ENCODE measurements at places on chromosomes 4 and X.

DNA sequence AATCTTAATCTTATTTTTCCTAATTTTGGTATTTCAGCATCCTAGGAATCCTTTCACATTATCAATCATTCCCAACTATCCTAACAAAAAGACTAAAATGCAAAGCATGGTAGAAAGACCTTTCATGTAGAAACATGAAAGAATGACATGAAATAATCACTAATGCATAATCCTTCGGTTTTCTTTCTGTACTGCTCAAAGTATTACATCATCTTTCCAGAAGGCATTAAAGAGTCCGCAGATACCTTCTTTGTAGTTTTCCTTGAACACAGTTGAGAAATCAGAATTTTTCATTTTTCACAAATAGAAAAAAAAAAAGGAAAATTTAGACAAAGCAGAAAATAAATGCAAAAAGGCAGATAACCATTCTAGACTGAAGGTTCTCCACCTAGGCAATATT lies 11.5 kb downstream of the RCHY1 start:
- no peak for DNase-seq

- no peak for DNase-seq
Observed at GRCh38 chrX:44585866-44586265, 43.2 kb upstream of the FUNDC1 start.

DNA sequence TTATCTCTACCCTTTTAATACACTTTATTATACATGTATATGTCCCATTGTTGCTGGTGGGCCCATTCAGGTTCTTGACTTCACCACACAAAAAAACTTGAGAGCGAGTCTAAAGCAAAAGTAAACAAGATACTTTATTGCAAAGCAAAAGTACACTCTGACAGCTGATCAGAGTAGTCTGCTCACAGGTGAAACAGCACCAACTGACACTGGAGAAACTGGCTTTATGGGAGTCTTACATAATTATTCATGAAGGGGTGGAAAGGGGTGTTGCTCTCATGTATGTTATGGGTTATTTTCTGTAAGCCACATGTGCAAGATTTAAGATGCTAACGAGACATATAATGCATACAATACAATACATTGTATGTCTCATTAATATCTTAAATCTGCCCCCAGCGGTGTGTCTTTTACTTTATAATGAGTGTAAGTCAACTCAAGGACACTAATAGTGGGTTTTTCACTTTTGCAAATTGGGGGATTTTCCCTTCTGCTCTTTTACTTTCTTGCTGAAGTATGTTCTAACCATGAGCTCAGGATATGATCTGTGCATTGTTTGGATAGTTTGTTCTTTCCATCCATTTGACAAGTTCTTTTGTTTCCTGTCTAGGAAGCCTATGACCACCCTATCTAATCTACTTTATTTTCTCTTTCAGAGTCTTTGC lies 256.1 kb upstream of the ITM2A start:
- DNase-seq, result no peak

DNA sequence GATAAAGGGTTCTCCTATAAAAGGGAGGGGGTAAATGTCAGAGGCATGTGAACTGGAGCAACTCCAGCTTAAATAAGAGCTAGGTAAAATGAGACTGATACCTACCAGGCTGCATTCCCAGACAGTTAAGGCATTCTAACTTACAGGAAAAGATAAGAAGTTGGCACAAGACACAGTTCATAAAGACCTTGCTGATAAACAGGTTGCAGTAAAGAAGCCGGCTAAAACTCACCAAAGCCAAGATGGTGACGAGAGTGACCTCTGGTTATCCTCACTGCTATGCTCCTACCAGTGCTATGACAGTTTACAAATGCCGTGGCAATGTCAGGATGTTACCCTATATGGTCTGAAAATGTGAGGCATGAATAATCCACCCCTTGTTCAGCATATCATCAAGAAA lies 13.1 kb upstream of the SULT1B1 start:
- no peak for DNase-seq

- DNase-seq, result no peak
Observed at GRCh38 chr4:13452927-13453579, 31.1 kb downstream of the RAB28 start.

GRCh38 chrX:154063234-154063633 lies 34.3 kb downstream of the MECP2 start:
- DNase-seq, result peak; percentile 2

DNA sequence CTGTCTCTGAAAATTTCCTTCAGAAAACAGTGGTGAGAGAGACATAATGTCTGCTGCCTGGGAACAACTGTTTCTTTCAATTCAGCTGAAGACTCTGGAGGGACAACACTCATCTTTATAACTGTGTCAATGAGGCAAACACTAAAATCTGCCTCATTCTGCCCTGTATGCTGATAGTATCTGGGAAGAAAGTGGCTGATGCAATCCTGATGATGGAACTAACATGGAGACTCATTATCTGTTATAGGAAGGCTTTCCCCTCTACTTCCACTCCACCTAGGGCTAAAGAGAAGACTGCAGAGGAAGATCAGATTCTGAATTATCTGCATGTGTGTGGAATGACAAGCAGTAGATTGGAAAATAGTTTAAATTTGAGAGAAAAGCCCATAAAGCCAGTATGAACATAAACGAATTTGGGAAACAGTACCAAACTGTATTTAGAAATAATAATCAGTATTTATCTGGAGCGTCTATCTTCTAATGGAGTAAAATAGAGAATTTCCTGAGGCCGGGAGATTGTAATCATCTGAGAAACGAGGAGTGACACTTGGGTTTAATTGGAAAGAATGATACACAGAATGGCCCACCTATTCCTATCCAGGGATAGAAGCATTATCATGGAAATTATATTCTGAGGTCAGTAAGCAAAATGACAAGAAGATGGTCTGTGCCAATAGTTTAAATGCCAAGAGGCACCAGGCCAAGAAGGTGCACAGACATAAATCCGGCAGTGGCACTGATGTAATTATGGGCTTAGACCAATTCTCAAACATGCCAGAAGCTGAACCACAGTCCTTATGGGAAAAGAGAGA lies 85.4 kb downstream of the SHISA3 start:
- DNase-seq, result no peak

DNA sequence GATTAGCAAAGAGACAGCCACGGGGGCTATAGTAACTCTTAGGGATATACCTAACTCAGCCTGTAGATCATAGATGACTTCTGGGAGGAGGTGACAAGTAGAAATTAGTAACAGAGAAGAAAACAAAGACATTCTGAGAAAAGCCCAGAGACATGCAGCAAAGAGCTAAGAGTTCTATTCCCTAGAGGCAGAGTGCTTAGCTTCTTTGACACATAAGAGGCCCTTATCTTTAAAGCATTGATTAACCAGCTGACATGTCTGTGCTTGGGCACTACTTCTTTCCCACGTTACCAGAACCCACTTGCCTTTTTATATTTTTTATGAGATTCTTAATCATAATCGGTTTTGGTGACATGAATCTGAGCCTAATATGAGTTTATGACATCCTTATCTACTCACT lies 179.5 kb downstream of the GABRB1 start:
- no peak for DNase-seq

DNA sequence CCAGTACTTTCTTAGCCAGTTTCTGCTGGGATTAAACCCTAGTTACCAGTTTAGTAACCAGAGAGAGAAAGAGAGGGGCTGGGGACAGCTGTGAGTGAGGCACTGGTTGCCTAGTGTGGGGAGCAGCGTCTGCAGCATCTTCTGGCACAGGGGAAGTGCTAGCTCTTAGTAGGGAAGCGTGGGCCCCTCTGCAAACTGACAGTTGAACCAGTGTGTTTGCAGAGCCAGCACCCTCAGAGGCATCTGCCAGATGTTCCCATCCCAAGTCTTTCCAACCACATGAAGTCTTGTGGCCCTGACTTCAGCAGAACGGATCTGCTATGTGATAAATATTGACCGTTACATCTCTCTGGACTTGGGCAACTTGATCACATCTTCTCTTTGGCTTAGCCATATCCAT lies 15.0 kb downstream of the RBMX2 start:
- no peak for DNase-seq

GRCh38 chr4:121819216-121819965 lies 4.3 kb downstream of the CCNA2 start:
- no peak for DNase-seq

DNA sequence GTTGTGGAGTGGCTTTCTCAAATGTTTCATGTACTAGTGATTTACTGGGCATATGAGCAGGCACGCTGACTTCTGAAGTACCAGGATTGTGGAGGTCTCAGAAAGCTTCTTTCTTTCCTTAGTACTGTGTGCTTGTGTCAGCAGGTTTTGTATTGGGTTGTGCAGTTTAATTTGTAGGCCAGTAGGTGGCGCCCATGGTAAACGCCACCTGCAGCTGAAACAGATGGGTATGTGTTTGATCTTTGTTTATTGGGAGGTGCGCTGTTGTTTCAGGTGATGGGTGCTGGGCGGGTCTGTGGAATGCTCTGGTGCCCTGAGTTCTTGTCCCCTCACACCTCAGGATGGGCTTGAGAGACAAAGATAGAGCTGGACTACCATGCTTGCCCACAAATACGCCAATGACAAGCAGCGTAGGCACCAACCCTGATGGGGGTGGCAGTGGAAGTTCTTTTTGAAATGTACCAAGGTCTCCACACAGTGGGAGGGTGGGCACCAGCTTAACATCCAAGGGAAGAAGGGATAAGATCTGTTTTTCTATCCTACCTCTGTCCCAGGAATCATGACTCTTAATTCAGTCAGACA lies 141.5 kb downstream of the RPS6KA6 start:
- no peak for DNase-seq

DNA sequence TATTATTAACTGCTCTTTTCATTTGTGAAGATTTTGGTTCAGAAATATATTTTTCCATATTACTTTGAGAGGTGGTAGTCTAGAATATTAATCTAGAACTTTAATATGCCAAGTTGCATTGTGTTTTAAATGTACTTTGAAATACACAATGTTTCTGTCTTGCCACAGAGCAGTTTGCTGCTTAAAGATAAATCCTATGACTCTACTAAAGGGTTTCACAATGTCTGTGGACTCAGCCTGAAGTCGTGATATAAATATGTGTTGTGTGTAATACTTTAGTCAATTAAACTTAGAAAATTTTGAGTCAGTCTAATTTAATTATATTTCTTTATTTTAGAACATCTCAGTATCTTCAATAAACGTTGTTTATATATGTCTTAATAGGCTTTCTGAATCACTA lies 1771.7 kb upstream of the PCDH7 start:
- DNase-seq, result no peak

DNA sequence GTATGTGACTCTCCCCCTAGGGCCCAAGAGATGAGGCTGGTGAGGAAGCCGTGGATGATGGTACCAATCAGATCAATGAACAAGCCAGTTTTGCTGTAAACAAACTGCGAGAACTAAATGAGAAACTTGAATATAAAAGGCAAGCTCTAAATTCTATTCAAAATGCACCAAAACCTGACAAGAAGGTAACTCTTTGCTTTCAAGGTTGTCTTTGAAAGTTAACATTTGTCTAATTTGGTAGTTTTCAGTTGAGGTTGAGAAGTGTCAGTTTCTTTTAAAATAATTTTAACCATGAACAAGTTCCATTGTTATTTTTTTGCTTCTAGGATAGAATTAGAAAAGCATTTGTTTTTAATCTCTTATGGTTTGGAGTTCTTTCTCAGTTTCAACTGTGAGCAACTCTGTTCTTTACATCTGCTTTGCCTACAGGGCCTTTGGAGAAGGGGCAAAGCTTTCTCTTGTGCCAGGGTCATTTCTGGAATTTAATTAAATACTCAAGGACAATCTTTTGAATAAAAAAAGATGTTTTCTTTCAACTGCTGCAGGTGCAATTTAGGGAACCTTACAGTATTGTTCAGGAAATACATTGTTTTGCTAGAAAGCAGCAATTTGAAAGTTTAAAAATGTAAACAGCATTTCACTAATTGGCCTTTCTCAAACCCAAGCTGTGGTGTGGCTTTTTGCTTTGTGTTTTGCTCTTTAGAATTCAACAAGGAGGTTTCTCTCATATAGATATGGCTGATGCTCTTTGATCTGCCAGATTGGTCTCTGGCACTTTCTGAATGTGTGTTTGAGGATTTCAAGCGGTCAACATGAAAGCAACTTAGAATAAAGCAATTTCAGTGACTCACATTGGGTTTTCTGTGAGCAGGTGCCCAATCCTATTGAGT lies 62.9 kb downstream of the LRP2BP start:
- no peak for DNase-seq

GRCh38 chr4:105352826-105353225 lies 121.0 kb downstream of the PPA2 start:
- DNase-seq, result no peak

DNA sequence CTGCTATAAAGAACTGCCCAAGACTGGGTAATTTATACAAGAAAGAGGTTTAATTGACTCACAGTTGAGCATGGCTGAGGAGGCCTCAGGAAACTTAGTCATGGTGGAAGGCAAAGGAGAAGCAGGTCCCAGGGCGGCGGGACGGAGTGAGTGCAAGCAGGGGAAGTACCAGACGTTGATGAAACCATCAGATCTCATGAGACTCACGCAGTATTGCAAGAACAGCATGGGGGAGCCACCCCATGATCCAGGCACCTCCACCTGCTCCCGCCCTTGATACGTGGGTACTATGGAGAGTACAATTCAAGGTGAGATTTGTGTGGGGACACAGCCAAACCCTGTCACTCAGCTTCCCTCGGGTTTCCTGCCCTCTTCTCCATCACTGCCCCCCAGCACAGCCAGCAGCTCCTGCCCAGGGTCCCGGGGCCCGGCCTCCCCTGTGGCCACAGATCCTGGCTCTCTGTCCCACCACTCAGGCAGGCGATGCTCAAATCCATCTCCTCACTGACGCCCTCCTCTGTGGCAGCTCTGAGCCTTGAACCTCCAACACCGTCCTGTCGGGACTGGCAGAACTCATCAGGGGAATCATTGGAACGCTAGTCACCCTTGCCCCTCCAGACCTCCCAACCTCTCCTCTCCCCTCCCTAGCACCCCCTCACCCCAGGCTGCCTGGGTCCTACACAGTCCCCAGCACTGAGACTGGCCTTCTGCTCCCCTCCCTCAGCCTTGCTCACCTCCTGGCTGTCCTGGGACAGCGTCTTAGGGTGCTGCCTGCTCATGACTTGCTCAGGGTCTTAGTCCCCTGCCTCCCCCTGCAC lies 37.6 kb downstream of the FGFRL1 start:
- no peak for DNase-seq

DNA sequence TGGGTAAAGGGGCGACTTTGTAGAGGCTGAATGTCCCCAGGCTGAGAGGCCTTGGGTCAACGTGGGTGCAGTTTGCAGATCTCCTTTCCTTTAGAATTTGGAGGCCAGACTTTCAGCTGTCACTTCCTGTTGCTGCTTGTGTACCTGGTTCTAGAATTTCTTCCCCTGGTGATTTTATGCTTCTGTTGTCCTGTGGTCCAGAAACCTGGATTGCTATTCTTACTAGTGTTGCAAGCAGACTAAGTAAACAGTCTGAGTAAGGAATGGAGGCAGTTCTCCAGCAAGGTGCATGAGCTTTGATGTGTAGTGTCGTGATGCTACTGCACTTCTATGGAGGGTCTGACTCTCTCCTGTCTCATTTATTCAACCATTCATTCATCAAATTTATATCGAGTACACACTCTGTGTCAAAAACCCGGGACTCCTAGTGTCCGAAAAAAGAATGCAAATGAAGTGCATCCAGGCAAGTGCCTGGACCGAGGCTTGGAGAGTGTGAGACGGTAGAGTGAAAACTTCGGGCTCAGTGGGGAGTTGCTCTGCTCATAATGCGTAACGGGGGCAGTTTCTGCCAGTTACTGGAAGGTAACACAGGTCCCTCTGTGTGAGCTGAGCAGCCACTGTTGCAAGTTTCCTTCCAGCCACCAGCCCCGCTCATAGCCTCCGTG lies 83.3 kb downstream of the SORCS2 start:
- DNase-seq, result no peak

- no peak for DNase-seq
Observed at GRCh38 chrX:44992775-44993174, 119.8 kb downstream of the KDM6A start.

GRCh38 chr4:140229881-140230280 lies 75.9 kb upstream of the MAML3 start:
- DNase-seq, result no peak

Measured in stimulated activated CD4-positive, alpha-beta T cell treated with anti-CD3 and anti-CD28 coated beads, Interleukin-4, amount 100 ng/mL, for 1 hour (primary cell).